ENCODE measurements at places on chromosomes 4 and X.
A peak's percentile ranks its signal among the peaks of the same experiment; 100 is the strongest.

GRCh38 chr4:7167706-7168105, 24.6 kb upstream of the SORCS2 start:
- no peak for DNase-seq

DNA sequence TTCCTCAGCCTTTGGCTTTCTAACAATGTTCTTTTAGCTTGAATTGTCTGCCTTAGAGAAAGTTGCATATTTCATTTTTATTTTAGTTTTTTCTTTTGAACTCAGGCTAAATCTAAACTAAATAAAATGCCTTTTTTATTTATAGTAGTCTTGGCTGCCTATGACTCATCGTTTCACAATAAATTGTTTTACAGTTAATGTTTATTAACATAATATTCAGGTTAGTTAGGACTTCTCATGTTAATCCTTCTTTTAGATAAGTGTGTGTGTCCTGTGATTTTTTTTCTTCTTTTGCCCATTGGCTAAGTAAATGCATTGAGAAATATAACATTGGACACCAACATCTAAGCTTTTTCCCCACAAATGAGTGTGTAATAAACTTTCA, 1.6 kb downstream of the RP2 start:
- no peak for DNase-seq

- peak; percentile 69 for DNase-seq
These were observed 114.6 kb downstream of the CPE start for GRCh38 chr4:165493359-165493758.

- no peak for DNase-seq
These were observed 28.4 kb downstream of the SLAIN2 start for GRCh38 chr4:48369771-48370170.

DNA sequence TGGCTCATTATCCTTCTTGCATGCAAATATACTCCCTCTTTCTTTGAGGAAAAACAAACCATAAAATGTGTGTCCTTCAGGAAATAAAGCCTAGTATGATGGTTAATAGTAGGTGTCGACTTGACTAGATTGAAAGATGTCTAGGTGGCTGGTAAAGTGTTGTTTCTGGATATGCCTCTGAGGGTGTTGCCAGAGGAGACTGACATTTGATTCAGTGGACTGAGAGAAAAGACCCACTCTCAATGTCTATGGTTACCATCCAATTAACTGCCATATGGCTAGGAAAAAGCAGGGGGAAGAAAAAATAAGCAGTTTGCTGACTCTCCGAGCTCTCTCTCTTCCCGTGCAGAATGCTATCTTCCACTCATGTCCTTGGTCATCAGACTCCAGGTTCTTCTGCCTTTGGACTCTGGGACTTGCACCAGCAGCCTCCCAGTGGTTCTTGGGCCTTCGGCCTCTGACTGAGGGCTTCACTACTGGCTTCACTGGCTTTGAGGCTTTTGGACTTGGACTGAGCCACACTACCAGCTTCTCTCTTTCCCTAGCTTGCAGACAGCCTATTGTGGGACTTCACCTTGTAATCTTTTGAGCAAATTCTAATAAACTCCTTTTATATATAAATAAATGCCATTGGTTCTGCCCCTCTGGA, 532.1 kb upstream of the HTR2C start:
- DNase-seq: no peak

DNA sequence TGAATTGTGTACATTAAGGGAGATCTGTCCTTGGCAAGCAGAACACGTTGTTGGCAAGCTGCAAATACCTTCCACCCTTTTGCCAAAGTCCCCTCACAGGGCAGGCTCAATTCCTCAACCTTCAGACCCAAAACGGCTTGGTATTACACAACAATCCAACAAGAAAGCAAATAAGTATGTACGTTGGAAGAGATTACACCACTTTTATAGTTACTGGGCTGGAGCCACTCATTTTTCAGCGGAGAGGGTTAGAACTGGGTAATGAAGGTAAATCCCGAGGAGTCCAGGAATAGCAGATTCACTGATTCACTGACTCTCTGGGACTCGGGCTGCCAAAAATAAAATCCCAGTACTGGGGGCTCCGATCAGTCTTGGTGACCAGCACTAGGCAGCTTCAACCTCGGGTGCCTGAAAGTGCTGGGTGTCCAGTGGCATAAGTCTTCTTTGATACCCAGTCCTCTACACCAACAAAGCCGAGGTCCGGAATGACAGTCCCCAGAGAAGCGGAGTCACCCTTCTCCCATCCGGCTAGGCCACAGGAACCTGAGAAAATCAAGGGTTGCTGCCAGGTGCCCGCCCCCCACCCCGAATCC, 587 bp downstream of the TIMM8A start:
- peak; percentile 11 for DNase-seq

- DNase-seq: no peak
These were observed 149.5 kb downstream of the PJA1 start for GRCh38 chrX:69015564-69016292.

DNA sequence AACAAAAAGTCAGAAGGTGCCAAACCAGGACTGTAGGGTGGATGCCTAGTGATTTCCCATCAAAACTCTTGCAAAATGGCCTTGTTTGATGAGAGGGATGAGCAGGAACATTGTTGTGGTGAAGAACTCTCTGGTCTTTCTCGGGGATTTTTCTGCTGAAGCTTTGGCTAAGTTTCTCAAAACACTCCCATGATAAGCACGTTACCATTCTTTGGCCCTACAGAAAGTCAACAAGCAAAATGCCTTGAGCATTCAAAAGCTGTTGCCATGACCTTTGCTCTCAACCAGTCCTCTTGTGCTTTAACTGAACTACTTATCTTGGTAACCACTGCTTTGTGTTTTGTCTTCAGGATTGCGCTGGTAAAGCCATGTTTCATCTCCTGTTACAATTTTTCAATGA, 3.0 kb upstream of the SEC31A start:
- DNase-seq: no peak

DNA sequence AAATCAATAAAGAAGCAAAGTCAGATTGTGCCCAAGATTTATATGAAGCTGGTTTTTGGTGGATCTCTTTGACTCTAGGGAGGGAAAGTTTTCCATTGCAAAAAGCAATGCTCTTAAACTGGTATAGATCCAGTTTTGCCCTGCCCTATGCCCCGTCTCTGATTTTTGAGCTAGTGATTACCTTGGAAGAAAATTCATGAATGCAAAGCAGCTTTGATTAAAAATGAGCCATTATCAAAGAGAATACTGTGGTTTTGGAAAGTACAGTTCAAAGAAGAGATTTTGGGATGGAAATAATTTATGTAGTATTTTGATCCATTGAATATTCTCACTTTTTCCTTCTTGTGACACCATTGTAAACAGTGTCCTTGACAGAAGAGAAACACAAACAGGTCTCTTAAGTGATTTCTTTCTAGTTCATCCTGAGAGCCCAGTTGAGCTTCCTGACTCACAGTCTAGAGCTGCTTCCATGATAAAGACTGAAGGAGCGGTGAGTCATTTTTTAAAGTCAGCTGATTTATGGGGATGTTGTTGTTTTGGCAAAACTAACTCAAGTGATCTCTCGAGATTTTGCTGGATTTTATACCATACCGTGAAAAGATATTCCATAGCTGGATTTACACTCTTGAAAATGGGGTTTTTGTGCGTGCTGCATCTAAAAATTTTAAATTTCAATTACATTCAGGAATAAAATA, 76.7 kb downstream of the AFF1 start:
- DNase-seq: peak; percentile 59

DNA sequence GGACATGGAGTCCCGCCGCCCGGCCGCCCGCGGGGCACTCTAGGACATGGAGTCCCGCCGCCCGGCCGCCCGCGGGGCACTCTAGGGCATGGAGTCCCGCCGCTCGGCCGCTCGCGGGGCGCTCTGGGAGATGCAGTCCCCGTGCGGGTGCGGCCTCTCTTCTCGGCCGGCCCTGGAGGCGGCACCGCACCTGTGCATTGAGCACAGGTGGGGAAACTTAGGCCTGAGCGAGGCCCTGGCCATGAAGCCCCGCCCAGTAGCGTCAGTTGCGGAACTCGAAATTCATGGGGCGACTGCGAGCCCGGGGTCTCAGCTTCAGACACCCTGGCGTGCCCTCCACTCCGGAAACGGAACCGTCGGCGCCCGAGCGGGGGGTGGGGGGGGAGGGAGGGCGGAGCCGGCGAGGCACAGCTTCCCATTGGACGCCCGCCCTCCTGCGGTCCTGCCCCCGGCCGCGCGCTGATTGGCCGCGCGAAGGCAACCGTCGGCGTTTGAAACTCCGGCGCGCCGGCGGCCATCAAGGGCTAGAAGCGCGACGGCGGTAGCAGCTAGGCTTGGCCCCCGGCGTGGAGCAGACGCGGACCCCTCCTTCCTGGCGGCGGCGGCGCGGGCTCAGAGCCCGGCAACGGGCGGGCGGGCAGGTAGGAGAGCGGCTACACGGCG, at the start of the genes TACC3 and TMEM129:
TACC3 (plus strand) TSS at position 519 of the 663 bp plus-strand sequence. CDS start 1,901 bp downstream, outside the sequence.
TMEM129 (minus strand) TSS at position 321 of the 663 bp plus-strand sequence. CDS start 486 bp downstream, outside the sequence.
- DNase-seq: peak; percentile 99

All from AG08395 (cell line).